ENCODE measurements at places on chromosomes 11 and 22. TPM values are rescaled to one million over a fixed set of nuclear protein-coding genes. Genes with fewer than 3 reads are reported as not detected.

Gene DGCR6
- total RNA-seq = 0.71 TPM

Gene CNTF
- total RNA-seq = 4.1 TPM

Gene PLAAT4
- 11.8 TPM for total RNA-seq

Gene FGF4
- not detected for total RNA-seq

Gene RCOR2
- total RNA-seq = 0.34 TPM

Gene APOL4
- total RNA-seq = not detected

Gene SULT4A1
- total RNA-seq = not detected
